ENCODE measurements at places on chromosomes 12 and 14. TPM values are rescaled to one million over a fixed set of nuclear protein-coding genes. Genes with fewer than 3 reads are reported as not detected.
A peak's percentile ranks its signal among the peaks of the same experiment; 100 is the strongest.

DNA sequence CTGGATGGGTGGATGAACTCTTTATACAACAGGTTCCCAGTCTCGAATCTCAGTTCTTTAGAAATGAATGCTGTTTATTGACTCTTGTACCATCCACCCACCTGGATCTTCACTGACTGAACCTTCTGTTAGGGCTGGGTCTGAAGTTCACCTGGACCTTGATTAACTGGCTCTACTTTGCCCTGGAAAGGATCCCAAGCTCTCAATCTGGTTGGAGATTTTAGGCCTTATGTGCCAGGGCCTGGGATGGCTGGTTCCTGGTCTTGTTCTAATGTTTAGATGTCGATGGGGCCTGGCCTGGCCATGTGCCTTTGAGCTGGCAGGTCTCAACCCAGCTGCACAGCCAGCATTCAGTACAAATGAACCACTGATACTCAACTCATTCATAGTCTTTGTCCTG, 76.5 kb upstream of the MED13L start:
- DNase-seq = no peak

DNA sequence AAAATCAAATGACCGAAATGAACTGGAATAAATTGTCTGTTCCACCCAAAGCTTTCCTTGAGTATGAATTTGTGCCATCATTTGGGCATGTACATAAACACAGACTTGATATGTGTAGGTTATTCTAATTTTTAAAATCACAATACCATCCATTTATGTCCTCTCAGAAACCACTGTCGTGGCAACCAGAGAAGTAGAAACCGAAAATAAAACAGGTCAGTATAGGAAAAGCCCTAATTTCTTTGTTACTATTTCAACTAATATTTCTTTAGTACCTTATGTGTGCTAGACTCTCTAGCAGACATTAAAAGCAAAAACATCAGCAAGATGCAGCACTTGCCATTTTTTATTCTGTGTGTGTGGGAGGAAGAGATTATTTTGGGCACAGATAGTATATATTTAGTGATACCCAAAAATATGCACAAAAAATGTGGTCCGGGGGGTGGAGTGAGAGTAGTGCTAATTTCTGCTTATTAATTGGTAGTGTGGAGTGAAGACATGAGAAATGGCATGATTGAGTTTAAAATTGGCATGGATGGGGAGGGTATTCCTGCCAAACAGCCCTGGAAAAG, 130.8 kb upstream of the CNTN1 start:
- DNase-seq = no peak

GRCh38 chr14:96363751-96364336, 518 bp downstream of the GSKIP start:
- DNase-seq = peak; percentile 46

DNA sequence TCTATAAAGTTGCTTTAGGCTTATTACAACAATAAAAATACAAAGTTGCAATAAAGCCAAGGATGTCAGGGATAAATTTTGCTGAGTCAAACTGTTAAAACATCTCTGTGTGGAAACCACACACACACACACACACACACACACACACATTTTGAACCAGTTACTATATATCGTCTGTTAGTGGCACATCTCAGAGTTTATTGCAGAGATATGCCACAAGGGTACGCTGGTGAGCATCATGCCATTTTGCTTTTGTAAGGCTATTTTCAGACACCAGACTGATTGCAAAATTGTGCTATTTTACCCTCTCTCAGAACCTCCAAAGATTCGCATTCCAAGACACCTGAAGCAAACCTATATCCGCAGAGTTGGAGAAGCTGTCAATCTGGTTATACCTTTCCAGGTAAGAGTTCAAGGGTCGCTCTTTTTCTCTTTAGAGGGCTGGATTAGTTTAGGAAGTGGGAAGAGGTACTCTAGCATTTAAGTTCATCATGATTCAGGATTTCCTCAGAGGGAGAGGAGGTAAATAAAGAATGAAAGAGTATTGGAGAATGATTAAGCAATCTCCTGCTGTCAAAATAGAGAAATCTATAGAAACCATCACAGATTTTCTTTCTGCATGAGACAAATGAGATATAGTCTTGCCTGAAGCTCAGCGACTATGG, 27.3 kb upstream of the CHPT1 start:
- DNase-seq = no peak

GRCh38 chr12:103799857-103800771, 40.9 kb downstream of the NT5DC3 start:
- DNase-seq = no peak

GRCh38 chr14:72880164-72880563, 13.7 kb downstream of the DPF3 start:
- DNase-seq = no peak

GRCh38 chr14:104717137-104717536, 6.9 kb upstream of the ADSS1 start:
- no peak for DNase-seq

DNA sequence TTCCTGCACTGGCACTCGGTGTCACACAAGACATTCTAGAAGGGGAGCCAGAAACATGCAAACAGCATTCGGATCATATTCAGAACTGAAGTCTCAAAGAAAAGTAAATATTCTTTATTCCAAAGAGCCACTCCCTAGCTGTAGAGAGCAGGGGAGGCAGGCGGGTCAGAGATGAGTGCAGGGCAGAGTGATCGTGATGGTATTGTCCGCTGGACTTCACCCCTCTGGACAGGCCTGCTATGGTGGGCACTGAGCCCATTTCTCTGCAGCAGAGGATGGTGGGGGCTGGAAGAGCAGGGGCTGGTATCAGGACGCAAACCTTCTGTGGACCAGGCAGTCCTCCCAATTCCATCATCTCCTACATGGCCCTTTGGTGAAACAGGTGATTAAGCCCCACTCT, 25.6 kb downstream of the IRF2BPL start:
- no peak for DNase-seq

DNA sequence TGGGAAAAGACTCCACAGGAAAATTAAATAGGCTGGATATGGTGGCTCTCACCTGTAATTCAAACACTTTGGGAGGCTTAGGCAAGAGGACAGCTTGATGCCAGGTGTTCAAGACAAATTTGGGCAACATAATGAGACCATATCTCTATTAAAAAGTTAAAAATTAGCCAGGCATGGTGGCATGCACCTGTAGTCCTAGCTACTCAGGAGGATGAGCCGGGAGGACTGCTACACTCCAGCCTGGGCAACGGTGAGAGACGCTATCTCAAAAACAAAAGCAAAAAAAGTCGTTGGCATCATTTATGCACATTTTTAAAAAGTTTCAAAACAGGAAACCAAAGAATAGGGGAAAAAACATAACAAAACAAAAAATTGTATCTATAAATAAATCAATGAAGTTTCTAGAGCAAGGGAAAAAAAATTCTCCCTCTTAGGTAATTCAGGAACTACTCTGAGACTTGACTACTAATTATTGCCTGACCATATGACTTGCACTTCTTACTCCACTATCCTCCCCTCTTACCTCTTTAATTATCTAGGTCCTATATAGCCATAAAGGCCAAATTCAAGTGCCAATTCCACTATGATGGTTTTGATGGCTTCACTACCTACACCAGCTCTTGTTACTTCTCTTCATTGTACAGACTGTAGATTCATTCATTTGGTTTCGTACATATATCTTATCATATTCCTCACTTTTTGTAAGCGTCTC, 1.6 kb downstream of the METTL3 start:
- no peak for DNase-seq

DNA sequence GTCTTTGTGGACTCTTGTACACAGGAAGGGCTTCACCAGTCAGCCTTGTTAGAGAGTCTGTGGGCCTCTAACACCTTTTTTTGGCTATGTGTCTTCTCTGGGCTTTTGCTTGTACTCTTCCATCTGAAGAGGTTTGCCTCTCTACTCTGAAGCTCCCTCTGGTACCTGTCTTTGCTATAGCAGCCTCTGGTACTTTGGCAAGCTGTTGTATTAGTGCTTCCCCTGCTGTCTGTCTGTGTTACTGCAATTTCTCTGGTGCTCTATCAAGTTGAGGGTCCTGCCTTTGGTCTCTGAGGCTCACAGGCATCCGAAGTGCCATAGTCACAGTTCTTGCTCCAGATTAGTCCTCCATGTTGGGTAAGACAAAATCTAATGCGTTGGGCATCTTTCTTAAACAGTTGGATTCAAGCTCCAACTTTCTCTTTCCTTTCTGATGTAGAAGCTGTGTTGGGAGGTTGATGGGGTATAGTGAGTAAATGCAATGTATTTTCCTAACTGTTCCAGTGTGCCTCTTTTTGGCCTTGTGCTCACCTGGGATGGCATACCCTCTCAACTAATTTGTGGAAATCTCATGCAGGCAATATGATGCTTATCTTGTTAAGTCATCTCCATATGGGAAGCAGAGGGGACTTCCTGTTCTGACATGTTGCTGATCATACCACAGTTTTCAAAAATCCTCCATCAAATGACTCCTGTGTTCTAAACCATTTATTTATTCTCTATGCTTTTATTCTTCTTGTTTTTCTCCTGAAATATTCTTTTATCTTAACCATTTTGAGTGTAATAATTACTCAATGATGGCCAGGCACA, 88.8 kb downstream of the ATF7IP start:
- peak; percentile 86 for DNase-seq

DNA sequence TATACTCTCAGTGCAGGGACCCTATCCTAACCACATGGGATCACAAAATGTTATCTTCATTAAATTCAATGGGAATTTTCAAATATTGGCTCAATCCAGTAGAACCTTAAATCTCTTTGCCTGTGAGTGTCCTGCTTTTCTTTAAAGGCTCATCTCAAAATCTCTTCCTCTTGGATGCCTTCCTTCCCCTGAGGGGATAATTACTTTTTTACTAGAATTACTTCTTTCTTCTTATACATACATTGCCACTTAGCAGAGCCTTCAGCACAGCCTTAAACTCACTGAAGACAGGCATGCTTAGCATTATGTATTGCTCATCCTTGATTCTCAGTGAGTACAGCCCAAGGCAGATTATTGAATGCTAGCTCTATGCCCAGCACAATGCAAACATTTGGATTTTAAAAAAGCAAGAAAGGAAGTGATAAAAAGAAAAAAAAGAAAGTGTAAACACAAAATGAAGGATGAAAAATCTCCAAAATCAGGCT, 1918.0 kb upstream of the FLRT2 start:
- no peak for DNase-seq

DNA sequence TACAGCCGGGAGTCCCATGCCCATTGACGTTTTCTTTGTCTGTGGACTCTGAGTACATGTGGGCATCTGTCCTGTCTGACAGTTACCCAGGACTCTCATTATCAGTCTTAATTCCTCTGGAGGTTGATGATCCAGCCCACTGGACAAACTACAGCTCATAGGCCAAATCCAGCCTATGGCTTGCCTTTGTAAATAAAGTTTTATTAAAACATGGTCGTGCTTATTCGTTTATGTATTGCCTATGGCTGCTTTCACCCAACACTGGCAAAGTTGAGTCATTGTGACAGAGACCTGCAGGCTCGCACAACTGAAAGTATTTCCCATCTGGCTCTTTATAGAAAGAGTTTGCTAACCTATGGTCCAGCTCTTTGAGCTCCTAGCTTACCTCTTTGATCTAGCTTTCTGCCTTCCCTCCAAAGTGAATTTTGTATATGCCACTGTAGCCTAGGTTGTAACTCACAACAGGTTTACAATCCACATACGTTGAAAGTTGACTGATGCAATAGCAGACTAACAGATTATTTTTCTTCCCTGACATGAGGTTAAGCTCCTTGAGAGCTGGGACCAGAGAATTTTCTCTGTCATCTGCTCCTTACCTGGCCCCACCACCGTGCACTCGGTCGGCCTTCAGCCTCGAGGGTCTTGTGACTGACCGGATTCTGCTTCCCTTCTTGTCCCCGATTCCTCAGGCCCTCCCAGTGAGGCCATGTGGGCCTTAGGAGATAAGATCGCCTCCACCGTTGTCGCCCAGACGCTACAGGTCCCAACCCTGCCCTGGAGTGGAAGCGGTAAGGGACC, 57.3 kb downstream of the ACACB start:
- DNase-seq = no peak

- DNase-seq = peak; percentile 95
Observed at GRCh38 chr12:109844983-109845823, 12.0 kb upstream of the TRPV4 start.

GRCh38 chr12:13194401-13195110, 2.0 kb upstream of the EMP1 start:
- no peak for DNase-seq

- no peak for DNase-seq
Observed at GRCh38 chr14:21523203-21523602, 2.9 kb downstream of the SALL2 start.

GRCh38 chr14:102407258-102407657, 44.5 kb downstream of the TECPR2 start:
- no peak for DNase-seq

GRCh38 chr12:83818881-83819280, 1093.7 kb downstream of the SLC6A15 start:
- no peak for DNase-seq

DNA sequence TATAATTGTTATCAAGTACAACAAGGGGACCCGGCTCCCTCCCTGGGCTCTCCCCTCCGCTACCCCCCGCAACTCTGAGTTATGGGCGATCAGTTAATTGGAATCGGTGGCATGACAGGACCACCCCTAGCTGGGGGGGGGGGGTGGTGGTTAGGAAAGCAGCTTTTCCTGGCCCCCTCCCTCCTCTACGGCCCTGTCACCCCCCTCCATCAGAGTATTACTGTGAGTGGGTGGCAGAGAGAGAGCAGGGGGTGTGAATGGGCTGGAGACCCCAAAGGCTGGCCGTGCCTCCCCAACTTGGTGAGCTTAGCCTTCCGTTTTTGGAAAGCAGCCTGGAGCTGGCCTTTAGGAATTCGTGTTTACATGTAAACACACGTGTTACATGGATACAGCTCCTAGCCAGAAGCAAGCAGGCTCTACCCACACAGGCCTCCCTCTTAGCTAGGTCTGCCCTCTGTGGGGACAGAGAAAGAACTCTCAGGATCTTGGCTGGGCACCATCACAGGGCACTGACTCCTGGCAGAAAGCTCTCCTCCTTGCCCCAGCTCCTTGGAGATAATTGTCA, 1.1 kb upstream of the HOXC4 start:
- no peak for DNase-seq

- no peak for DNase-seq
Observed at GRCh38 chr14:22263961-22264360, 325.1 kb downstream of the DAD1 start.

Gene EXOC3L4
- total RNA-seq = 0.42 TPM

Gene TMBIM6
- 373 TPM for total RNA-seq

Gene ACRBP
- 1.3 TPM for total RNA-seq
